NCI-H526 treated with DMSO at 0.1 percent for 48 hours (cell line): ENCODE measurements at places on chromosomes 7 and 10.

GRCh38 chr10:14429043-14429700 is 98.4 kb upstream of the FRMD4A start:
- DNase-seq, result no peak

GRCh38 chr10:4398602-4399001 is 427.4 kb upstream of the AKR1E2 start:
- DNase-seq, result no peak

DNA sequence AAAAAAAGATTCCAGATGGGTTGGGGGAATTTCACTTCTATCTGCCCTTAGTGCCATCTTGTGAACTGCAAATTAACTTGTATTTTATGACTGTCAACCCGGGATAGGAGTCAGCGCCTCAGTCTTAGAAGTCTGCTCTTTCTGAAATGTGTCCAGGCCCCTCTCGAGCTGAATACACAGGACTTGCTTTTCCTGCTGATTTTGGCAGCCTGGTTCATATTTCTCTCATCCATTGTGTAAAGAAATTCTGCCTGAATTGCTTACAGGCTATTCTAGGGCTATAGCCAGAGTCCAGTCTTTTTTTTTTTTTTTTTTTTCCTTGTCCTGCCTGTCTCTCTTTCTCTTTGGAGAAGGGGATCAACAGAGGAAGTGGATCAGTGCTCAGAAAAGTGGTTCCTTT is 24.6 kb downstream of the GATA3 start:
- DNase-seq, result no peak

DNA sequence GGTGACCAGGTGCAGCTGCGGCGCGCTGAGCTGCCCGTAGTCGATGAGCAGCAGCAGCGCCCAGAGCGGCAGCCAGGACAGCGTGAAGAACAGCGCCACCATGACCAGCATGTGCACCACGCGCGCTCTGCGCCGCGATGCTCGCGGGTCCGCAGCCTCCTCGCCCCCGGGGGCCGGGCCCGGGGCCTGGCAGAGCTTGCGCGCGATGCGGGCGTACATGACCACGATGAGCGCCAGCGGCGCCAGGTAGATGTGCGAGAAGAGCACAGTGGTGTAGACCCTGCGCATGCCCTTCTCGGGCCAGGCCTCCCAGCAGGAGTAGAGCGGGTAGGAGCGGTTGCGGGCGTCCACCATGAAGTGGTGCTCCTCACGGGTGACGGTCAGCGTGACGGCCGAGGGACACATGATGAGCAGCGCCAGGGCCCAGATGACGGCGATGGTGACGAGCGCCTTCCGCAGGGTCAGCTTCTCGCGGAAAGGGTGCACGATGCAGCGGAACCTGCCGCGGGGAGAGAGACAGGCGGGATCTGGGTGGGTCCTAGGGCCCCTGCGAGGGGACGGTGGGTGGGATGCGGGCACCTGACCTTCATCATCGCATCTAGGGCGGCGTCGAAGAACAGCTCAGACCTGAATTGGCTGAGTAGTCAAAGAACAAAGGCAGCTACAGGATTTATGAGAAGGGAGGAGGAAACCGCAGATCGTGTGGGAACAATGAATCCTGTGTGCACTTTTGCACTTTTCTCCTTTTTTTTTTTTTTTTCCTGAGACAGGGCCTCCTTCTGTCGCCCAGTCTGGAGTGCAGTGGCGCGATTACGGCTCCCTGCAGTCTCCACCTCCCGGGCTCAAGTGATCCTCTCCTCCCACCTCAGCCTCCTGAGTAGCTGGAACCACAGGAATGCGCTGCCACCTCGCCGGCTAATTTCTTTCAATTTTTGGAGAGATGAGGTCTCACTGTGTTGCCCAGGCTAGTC is 22.4 kb upstream of the PPA1 start:
- no peak for DNase-seq

DNA sequence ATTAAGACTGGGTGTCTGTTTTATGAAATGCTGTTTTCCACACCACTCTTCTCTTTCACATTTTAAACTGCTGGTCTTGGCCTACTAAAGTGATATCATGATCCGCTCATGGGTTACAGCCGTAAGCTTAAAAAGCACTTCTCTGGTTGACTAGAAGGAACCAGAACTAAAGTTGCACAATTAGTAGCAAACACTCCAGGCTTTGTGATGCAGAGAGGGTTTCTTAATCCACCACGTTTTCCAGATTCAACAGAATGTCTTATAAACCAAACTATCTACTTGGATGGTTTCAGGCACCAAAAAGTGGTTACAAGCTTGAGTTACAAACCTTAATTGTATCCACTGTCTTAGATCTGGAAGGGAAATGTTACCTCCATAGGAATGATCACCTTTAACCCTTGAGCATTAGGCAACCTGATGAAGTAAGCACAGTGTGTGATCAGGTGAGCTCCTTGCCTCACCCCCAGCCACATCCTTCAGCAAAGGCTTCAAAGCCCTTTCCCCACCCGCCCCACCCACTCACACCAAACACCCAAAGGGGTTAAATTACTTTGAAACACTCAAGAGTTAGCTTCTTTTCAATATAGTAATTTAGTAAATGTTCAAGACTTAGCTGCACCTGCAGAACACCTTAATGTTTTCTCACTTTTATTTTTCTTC is 3.5 kb downstream of the ELMO1 start:
- no peak for DNase-seq

- no peak for DNase-seq
Observed at GRCh38 chr10:61786728-61787127, 114.8 kb upstream of the ARID5B start.

- no peak for DNase-seq
Observed at GRCh38 chr10:7512487-7512886, 101.7 kb upstream of the SFMBT2 start.
